ENCODE measurements at places on chromosomes 5 and 9.

- DNase-seq = no peak
Observed at GRCh38 chr9:91443994-91444392, 20.4 kb upstream of the NFIL3 start.

- no peak for DNase-seq
Observed at GRCh38 chr5:141717043-141717442, 35.0 kb upstream of the ARAP3 start.

DNA sequence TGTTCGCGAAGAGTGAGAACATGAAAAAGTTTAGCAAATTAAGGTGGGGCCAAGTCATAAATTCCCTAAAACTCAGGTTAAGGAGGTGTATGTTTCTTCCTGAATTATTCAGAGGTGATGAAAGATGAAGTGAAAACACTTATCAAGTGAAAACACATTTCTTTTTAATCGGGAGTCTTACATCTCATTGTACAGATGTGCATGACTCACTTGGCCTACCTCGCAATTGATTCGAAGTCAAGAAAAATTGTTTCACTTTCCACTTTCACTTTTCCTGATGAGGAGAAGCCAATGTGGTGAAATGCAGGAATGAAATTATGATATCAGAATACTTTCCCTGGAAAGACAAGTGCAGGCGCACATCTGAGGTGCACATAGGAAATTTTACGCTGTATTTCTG is 78.7 kb downstream of the SLC25A46 start:
- no peak for DNase-seq

DNA sequence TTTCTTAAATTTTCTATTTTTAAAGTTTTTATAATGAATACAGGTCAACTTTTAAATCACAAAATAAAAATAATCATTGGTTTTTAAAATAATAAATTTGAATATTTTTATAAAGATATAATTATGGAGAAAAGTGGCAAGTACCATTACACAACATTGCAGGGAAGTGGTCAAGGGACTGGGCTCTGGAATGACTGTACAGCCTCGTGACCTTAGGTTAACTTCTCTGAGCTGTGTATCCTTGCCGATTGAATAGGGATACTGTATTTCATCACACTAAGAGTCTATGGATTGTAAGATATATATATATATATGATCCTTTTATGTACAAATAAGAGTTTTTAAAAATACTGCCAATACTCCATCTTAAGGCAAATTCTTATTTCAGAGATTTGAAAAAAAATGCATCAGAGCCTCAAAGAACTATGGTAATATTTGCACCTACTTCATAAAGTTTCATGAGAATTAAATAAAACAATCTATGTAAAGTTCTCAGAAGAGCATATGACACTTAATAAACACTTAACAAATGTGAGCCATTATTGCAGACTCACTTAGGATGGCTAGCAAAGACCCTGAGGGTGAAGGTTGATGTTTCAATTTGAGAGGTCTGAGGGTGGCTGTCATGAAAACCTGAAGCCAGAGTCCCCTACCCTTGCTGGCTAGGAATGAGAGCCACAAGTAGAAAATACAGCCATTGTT is 136.5 kb downstream of the CCDC192 start:
- DNase-seq = no peak

DNA sequence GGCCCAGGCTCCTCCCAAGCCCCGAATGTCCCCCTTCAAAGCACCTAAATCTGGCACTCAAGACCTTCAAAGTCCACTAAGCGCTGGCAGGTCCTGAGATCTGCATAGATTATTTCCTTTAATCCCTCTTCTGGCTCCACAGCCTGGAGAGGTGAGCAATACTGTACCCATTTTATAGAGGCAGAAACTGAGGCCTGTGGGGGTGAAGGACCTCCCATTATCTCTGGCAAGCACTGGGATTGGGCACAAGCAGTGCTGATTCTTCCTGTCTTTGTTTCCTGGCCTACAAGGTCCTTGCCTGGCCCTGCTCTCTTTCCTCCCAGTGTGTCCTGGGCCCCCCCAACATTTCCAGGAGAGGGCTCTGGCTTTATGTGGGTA is 252.3 kb downstream of the PBX3 start:
- DNase-seq = no peak

DNA sequence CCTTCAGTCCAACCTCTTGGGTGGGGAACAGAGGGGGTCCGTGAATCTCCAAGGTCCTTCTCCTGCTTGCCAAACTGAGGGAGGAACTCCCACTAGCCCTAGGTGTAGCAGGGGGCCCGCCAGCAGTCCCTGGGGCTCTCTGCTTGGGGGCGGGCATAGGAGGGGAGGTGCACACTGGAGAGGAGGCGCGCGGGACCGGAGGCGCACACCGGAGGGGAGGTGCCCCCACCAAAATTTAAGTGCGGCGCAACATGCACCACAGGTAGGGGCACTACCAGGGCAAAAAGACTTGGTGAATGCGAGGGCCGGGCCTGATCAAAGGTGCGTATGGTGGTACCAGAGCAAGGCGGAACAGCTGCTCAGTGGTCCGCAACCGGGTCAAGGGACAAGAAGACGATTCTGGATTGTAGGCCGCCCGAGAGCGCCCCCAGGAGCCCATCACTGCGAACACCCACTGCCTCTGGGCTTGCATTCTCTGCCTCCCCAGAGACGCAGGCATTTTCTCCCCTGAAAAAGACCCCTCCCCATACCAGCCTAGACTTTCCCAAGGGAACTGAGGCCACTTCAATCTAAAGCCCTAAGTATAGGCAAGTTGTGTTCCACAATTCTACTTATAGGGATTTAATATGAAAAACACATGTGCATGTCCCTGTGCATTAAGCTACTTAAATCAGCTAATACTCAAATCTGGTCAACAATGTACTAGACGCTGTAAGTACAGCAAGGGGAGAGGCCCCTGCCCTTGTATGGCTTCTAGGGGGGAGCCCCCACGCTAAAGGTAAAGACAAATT is 50.6 kb downstream of the TGFBI start:
- DNase-seq = no peak

Measured in cortex of kidney (tissue), 1 donor.